Left lung (tissue), 14 donors: ENCODE measurements at places on chromosomes 7 and 10. TPM values are rescaled to one million over a fixed set of nuclear protein-coding genes. Genes with fewer than 3 reads are reported as not detected.

Gene POLR3A
- total RNA-seq, result 14.1 TPM

Gene CDH23
- 22.8 TPM for total RNA-seq

Gene CLRN3
- not detected for total RNA-seq

Gene PIK3AP1
- 19.2 TPM for total RNA-seq

Gene LIPJ
- not detected for total RNA-seq

Gene UPK3B
- 15.9 TPM for total RNA-seq

Gene SFTPA1
- total RNA-seq, result 11,086 TPM

Gene VIPR2
- total RNA-seq, result 0.50 TPM

Gene AOAH
- 28.2 TPM for total RNA-seq

Gene CCDC7
- total RNA-seq, result 20.5 TPM

Gene TAS2R41
- total RNA-seq, result not detected

Gene ERVW-1
- not detected for total RNA-seq

Gene NODAL
- not detected for total RNA-seq

Gene SPDYE1
- total RNA-seq, result not detected

Gene TMEM196
- not detected for total RNA-seq

Gene CCDC172
- not detected for total RNA-seq

Gene FEZF1
- total RNA-seq, result not detected

Gene FAM25G
- total RNA-seq, result not detected

Gene LRWD1
- total RNA-seq, result 12.9 TPM

Gene LYZL2
- total RNA-seq, result not detected

Gene C7orf33
- not detected for total RNA-seq

Gene FKBP6
- total RNA-seq, result 0.18 TPM

Gene MDFIC
- total RNA-seq, result 50.0 TPM

Gene BTBD16
- 0.86 TPM for total RNA-seq

Gene TMEM139
- 18.5 TPM for total RNA-seq

Gene TMEM213
- 32.8 TPM for total RNA-seq

Gene ITPRID1
- total RNA-seq, result not detected

Gene GBX1
- not detected for total RNA-seq

Gene MRLN
- not detected for total RNA-seq

Gene AKR1D1
- total RNA-seq, result not detected

Gene PNPLA8
- 33.4 TPM for total RNA-seq

Gene HSPB1
- total RNA-seq, result 482 TPM

Gene ABCA13
- 0.55 TPM for total RNA-seq

Gene MRPL32
- total RNA-seq, result 53.3 TPM

Gene ZNF467
- 36.9 TPM for total RNA-seq

Gene WNT8B
- not detected for total RNA-seq

Gene DENND2A
- 9.3 TPM for total RNA-seq

Gene BMPER
- total RNA-seq, result 7.4 TPM

Gene SPDYE16
- total RNA-seq, result 0.26 TPM

Gene FUOM
- 24.1 TPM for total RNA-seq

Gene NUTM2E
- total RNA-seq, result not detected

Gene GPC2
- 3.5 TPM for total RNA-seq

Gene GPR26
- total RNA-seq, result not detected

Gene SPACDR
- 1.9 TPM for total RNA-seq

Gene CALML5
- not detected for total RNA-seq

Gene TOMM7
- total RNA-seq, result 278 TPM

Gene IPMK
- total RNA-seq, result 4.7 TPM

Gene ALOX5
- total RNA-seq, result 52.3 TPM

Gene NME8
- total RNA-seq, result 1.3 TPM

Gene TSPAN12
- total RNA-seq, result 48.8 TPM

Gene TMEM273
- total RNA-seq, result 46.9 TPM

Gene FOXP2
- 5.9 TPM for total RNA-seq
